ENCODE measurements at places on chromosomes 4 and X.

- DNase-seq: peak; percentile 23
These were observed 790.8 kb downstream of the PCDH18 start for GRCh38 chr4:136741468-136741867.

DNA sequence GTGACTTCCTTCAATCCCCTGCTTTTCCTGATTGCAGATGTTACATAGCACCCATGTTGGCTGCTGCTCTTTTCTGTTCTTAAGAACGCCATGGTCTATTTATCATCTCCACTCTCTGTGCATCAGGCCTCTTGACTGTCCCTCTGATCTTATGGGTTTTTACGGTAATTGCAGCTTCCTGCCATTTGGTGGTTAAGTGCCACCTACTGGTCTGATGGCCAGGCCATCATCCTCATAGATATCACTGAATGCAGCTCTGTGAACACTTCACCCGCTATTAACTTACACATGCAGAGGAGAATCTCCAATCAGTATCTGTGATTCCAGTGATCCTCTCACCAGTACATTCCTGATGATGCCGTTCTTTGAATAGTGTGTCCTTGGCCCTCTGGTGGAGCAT is 382.4 kb downstream of the TRAM1L1 start:
- DNase-seq: no peak

GRCh38 chrX:72027024-72027913 is 104.4 kb downstream of the RTL5 start:
- DNase-seq: no peak

- DNase-seq: no peak
These were observed 48.8 kb downstream of the LIMCH1 start for GRCh38 chr4:41586675-41587225.

- no peak for DNase-seq
These were observed 245.0 kb upstream of the HTR2C start for GRCh38 chrX:114338870-114339269.

DNA sequence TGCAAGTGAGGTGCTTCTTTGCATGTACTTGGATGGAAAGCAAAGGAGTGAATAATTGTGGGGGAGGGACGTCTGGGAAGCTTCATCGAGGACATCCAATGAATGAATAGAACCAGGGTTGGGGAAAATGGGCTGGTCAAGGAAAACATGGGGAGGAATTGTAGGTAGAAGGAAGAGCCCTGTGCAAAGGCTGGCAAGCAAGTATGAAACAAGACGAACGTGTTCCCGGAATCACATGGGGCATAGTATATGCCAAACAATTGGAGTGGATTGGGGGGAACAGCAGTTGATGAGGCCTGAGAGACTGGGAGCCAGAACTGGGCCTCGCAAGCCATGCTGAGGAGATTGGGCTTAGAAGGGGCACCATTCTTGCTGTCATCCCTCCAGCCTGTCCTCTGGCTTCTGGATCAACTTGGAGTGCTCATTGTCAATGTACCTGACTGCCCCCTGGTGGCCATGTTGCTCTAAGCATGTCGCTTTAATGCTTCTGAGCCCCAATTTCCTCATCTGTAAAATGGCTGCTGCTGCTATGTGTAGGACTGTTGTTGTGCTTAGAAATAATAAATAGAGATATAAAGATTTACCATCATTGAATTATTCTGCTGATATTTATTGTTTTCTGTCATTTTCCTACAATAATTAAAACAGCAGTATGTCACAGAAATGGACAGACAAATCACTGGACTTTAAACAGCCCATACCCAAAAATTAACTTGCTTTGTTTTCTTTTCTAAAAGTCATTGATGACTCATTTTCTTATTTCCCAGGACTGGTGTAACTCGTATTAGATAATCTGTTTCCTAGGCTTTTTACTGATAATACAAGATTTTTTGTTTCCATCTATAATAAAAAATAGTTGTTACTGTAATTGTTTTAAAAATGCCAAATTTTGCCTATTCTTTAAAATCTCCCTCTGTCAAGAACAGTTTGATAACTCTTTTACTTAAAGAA is 66.4 kb downstream of the JADE3 start:
- DNase-seq: peak; percentile 73

GRCh38 chr4:10054571-10055041 is 33.3 kb upstream of the SLC2A9 start:
- DNase-seq: no peak

DNA sequence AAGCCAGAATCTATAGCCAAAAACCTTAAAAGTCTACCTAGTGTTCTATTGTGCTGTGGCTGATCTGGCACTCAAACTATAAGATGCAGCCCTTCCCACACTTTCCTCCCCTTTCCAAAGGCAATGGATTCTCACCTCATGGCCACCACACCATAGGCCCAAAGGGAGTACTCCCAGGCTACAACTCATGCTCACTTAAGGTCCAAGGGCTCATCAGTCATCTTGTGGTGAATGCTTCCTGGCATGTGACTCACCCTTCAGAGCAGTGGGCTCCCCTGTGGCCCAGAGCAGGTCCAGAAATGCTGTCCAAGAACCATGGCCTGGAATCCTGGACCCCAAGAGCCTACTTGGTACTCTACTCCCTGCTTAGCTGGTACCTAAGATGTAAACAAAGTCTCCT is 181.0 kb downstream of the CHRDL1 start:
- no peak for DNase-seq

GRCh38 chr4:127632420-127633403 is at the start of gene INTU:
TSS of gene INTU (plus strand) at chr4:127632957. CDS start at chr4:127633035, 78 bp downstream.
- DNase-seq: peak; percentile 97

GRCh38 chr4:39363773-39364393 is 2.3 kb downstream of the RFC1 start:
- DNase-seq: no peak

GRCh38 chr4:76001700-76002099 is 5.6 kb downstream of the CXCL9 start:
- no peak for DNase-seq

- DNase-seq: peak; percentile 66
These were observed 5.5 kb downstream of the INPP4B start for GRCh38 chr4:142840516-142841123.

DNA sequence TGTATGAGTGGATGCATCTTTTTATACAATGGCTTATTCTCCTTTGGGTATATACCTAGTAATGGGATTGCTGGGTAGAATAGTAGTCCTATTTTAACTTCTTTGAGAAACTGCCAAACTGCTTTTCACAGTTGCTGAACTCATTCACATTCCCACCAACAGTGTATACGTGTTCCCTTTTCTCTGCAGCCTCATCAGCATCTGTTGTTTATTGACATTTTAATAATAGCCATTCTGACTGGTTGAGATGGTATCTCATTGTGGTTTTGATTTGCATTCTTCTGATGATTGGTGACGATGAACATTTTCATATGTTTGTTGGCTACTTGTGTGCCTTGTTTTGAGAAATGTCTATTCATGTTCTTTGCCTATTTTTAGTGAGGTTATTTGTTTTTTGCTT is 687.0 kb upstream of the EPHA5 start:
- DNase-seq: peak; percentile 68

- peak; percentile 55 for DNase-seq
These were observed 11.7 kb downstream of the MSN start for GRCh38 chrX:65679071-65679540.

GRCh38 chr4:143643399-143643798 is 57.1 kb downstream of the FREM3 start:
- no peak for DNase-seq

GRCh38 chr4:52107745-52108144 is 56.6 kb downstream of the SPATA18 start:
- DNase-seq: no peak

- DNase-seq: no peak
These were observed 247.8 kb downstream of the SH2D1A start for GRCh38 chrX:124594017-124594651.

GRCh38 chr4:52841682-52842456 is 20.2 kb upstream of the RASL11B start:
- DNase-seq: peak; percentile 38

- peak; percentile 29 for DNase-seq
These were observed 2.2 kb downstream of the TMEM47 start for GRCh38 chrX:34654696-34655490.

DNA sequence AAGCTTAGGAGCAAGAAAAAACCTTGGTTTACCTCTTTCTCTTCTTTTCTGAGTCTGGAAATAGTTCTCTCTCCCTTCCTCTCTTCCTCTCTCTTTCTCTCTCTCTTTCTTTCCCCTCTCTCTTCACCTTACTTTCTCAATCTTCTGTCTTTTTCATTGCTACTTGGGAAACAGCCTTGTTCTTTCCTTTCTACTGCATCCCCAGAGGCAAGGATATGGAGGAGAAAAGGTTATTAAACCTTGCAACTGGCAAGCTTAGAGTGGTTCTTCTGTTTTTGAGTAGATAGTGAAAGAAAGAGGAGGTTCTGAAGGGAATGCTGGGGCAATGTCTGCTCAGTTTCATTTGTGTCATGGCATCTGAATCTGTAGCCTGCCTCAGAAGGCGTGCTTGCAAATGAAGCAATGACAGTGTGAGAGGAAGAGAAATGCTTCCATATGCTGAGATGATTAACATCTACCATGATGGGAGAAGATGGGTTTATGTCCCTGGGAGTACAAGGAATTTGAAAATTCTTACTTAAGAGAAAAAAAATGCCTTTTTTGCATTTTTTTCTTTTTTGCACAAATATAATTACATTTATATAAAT is 190.6 kb downstream of the CEP135 start:
- DNase-seq: no peak

DNA sequence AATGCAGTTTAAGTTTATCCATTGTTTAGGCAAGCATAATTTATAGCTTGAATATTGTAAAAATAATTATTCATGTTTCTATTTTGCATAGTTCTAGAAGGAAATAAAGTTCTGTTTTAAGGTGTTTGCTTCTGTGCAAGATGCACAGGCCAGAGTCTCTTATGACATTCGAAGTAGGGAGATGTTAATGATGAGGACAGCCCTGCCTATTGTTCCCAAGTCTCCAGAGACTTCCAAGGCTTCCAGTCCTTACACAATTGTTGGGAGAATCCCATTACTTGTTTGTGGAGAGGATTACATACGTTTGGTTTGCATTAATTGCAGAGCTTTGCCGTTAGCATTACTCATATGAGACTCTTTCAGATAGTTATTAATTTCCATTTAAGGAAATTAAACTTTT is 96.2 kb upstream of the ANK2 start:
- no peak for DNase-seq
